Amygdala (tissue), 56 donors: ENCODE measurements at places on chromosomes 7 and 10.

- DNase-seq, result no peak
Measured at GRCh38 chr7:140981951-140982350, 32.8 kb downstream of the MRPS33 start.

DNA sequence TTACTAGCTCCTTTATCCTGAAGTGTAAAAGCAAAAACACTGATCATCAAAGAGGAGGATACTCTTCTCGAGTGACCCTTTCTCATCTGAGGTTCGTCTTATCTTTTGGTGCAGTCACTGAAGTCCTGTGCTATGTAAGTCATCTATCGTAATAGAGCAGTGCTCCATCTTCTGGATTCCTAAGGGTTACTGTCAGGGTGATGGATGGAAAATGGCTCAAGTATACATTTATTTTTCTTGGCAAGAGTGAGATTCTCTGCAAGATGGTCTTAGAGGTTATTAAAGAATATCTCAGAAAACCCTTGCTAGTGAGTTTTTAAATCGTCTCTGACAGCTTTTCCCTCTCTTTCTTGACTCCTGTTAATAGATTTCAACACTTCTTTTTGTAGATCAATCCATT lies 12.4 kb downstream of the PRKG1 start:
- DNase-seq, result no peak

- no peak for DNase-seq
Measured at GRCh38 chr10:113961182-113962031, 82.3 kb upstream of the ADRB1 start.

DNA sequence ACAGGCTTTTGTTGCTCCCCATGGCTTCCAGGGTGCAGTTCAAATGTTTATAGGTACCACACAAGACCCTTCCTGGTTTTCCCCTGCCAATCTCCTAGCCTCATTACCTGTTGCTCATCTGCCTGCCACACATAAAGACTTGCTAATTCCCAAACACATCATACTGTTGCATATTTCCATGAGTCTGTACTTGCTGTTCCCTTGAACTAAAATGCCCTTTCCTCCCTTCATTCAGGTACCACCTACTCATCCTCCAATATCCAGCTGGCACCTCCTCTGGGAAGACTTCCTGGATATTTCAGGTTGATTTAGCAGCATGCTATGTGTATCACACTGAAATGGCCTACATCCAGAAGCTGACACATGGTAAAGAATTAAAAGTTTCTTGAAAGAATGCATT lies 206.4 kb upstream of the NFE2L3 start:
- DNase-seq, result no peak

DNA sequence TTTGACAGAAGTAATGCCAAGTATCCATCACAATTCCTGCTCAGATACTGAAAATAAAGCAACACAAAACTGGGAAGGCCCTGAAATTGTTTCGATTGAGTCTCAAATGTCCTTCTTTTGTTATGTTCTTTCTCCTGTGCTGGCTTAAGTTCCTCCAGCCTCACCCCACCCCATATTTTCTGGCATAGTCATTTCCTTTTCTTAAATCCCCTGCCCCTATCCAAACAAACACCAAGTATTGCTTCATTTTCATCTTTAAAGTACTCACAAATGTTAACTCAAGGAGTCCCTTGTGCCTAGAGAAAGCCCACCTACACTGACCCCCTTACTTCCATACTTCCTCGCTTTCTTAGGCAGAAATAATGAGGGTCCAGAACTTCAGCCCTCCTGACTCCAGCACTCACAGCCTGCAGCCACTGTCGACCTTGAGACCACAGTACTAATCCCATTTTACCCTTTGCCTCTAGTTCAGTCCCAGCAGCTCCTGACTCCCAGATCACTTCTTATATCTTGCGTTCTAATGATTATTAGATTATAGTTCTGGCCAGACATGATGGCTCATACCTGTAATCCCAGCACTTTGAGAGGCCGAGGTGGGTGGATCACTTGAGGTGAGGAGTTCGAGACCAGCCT lies 73.2 kb upstream of the ST8SIA6 start:
- DNase-seq, result no peak

DNA sequence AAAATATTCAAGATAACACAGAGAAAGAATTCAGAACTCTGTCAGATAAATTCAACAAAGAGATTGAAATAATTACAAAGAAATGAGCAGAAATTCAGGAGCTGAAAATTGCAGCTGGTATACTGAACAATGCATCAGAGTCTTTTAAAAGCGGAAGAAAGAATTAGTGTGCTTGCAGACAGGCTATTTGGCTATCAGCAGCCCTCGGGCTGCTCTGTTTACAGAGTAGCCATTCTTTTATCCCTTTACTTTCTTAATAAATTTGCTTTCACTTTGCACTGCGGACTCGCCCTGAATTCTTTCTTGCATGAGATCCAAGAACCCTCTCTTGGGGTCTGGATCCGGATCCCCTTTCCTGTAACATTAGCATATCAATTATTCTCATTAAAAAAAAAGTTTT lies 1040.0 kb downstream of the SORCS3 start:
- DNase-seq, result no peak

GRCh38 chr10:24847112-24848070 lies 105.0 kb downstream of the PRTFDC1 start:
- DNase-seq, result no peak

GRCh38 chr7:111083413-111083812 lies 7.5 kb upstream of the LRRN3 start:
- DNase-seq, result no peak

GRCh38 chr7:17680943-17681351 lies 259.3 kb downstream of the SNX13 start:
- DNase-seq, result no peak

- no peak for DNase-seq
Measured at GRCh38 chr10:78212786-78213175, 179.1 kb downstream of the RPS24 start.

DNA sequence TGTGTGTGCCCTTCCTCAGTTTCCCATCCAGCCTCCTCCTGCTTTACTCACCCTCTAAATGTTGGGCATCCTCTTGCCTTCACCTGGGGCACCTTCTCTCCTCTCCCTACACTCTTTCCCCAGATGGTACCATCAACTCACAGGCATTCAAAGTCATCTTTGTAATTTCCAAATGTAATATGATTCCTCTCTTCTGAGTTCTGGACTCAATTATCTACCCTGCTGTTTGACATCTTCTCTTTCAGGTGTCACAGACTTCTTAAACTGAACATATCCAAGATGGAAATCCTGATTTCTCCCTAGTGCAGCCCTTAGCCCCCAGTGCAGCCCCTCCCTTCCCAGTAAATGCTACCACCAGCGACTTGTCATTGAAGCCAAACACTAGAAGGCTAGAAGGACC lies 422.8 kb downstream of the KCNMA1 start:
- no peak for DNase-seq
